HFFc6 (cell line): ENCODE measurements at places on chromosomes 6 and 20. TPM values are rescaled to one million over a fixed set of nuclear protein-coding genes. Genes with fewer than 3 reads are reported as not detected.

GRCh38 chr20:11769825-11770224 is 147.9 kb upstream of the BTBD3 start:
- DNase-seq, result no peak

DNA sequence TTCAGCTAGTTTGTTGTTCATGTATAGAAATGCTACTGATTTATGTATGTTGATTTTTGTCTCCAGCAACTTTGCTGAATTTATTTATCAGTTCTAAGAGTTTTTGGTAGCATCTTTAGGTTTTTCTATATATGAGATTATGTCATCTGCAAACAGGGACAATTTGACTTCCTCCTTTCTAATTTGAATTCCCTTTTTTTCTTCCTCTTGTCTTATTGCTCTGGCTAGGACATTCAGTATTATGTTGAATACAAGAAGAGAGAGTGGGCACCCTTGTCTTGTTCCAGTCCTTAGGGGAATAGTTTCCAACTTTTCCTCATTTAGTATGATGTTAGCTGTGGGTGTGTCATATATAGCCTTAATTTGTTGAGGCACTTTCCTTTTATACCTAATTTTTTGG is 58.2 kb downstream of the CDH26 start:
- DNase-seq, result no peak

GRCh38 chr6:47414423-47415167 is 63.0 kb upstream of the CD2AP start:
- peak; percentile 53 for DNase-seq

DNA sequence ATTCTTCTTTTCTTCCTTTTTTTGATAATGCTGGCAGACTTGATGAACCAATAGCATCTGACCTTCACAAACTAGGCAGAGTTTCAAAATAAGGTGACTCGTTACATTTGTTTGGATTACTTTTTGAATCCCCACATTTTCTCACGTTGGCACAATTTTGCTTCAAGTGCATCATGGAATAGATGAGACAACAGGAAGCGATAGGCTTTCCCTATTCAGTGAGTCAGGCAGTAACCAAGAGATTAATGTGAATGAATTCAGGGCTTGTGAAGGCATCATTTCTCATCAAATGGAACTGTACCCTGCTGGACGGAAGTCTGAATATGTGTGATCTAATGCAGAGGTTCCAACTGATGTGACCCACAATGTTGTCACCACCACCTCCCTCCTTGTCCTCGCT is 10.7 kb downstream of the RFPL4B start:
- DNase-seq, result peak; percentile 64

GRCh38 chr20:49284818-49285217 is 7.0 kb upstream of the ZNFX1 start:
- DNase-seq, result no peak

- no peak for DNase-seq
Measured at GRCh38 chr6:166308033-166308768, at the start of gene PRR18. Gene PRR18 (minus strand): TSS chr6:166308392. CDS start chr6:166308142, 250 bp downstream.

DNA sequence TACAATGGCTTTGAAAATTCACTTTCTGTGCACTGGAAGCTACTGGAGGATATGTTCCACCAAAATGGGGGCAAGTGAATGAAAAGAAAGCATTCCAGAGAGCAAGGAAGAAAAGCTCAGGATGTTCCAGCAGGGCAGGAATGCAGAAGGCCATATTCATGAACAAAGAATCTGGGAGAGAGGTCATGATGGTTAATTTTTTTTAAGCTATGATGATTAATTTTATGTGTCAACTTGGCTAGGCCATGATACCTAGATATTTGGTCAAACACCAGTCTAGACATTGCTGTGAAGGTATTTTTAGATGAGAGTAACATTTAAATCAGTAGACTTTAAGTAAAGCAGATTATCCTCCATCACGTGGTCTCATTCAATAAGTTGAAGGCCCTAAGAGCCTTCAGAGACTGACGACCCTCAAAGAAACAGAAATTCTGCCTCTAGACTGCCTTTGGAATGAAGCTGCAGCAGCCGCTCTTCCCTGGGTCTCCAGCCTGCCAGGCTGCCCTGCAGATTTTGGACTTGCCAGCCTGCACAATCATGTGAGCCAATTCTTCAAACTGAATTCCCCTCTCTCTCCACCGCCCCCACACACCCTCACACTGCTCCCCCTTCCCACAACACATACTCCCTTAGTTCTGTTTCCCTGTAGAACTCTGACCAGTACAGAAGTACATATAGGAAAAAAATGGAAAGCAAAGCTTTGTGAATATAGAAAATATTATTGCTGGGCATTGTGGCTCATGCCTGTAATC is 20.1 kb upstream of the GCM1 start:
- peak; percentile 56 for DNase-seq

DNA sequence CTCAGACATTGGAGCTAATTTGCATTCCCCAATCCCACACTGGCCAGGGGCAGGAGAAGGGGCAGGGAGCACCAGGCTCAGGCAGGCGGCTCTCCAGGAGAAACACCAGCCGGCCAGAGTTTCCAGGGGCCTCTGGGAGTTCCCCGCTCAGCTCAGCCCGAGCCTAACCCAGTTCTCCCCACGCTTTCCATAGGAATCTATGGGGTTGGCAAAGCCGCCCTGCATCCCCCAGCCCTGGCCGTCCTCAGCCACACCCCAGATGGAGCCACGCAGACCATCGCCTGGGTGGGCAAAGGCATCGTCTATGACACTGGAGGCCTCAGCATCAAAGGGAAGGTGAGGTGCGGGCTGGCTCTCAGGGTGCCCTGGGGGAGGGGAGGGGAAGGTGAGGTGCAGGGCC is 8.2 kb downstream of the NPEPL1 start:
- no peak for DNase-seq

- DNase-seq, result no peak
Measured at GRCh38 chr6:42009844-42010184, 40.5 kb upstream of the TAF8 start.

- DNase-seq, result peak; percentile 92
Measured at GRCh38 chr6:56642366-56643261, at the start of gene DST. Gene DST (minus strand): TSS chr6:56642889.

DNA sequence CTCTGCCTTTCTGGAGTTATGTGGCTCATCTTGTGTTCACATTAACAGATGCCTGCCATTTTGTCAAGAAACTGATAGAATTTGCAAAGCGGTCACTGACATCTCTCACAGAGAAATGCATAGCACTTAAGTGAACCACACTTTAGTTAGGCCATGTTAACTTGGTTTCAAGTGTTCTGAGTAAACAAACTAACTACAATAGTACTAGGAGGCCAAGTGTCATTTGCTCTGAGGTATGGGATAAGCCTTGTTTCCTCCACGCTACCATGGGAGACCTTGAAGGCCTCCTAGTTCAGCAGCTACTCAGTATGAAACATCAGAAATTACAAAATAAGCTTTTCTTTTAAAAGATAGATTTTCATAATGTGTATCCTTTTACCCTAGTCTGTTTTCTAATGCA is 143.5 kb upstream of the MARCKS start:
- DNase-seq, result no peak

GRCh38 chr20:62160253-62160652 is 16.7 kb downstream of the SS18L1 start:
- no peak for DNase-seq

GRCh38 chr6:150336299-150336698 is 32.5 kb upstream of the IYD start:
- DNase-seq, result peak; percentile 4

DNA sequence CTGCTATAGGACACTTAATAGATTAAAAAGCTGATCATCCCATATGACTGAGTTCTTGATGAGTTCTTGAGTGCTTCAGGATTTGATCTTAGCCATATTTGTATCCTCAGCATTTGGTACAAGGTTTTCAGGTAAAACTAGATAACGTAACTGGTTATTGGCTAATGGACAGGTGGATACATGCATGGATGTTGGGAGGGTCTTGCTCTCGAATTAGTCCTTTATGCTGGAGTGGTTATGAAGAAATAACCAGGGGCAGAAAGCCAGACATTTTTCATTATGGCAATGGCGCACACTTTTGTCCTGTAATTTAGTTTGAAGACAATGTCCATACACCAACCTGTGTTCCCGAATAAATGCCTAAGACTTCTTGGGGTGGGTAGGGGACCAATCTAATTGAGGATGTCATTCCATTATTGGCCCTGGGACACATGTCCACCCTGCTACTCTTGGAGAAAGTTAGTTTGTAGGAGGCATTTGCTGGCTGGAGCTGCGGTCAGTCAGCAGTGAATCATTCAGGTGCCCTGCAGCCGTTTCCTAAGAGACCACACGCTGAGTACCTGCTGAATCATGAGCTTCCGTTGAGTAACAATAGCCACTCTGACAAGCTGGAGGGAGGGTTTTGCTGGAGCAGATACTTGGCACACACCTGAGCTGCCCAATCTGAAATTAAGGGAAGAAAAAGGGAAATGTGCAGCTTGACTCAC is 194.4 kb downstream of the FOXA2 start:
- DNase-seq, result no peak

- no peak for DNase-seq
Measured at GRCh38 chr6:161547617-161548016, 273.8 kb upstream of the AGPAT4 start.

DNA sequence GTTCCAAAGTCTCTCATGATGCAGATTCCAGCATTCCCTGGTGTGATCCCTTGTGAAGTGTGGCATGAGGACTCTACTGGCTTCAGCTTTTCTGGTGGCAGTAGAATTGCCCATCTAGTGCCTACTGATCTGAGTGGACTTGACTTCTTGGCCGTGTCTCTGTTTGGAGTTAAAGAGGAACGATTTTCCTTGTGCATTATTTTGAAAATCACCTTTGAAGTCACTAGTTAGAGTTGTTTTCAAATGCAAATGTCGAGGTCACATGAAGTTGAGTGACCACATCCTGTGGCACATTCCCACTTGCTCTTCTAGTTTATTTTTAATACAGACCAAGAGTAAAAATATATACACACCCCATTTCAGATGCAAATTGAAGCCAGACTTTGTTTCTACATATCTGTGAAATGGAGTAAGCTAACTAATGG is 270.7 kb upstream of the TAB2 start:
- peak; percentile 12 for DNase-seq

- DNase-seq, result no peak
Measured at GRCh38 chr6:166143011-166143410, 24.6 kb downstream of the TBXT start.

DNA sequence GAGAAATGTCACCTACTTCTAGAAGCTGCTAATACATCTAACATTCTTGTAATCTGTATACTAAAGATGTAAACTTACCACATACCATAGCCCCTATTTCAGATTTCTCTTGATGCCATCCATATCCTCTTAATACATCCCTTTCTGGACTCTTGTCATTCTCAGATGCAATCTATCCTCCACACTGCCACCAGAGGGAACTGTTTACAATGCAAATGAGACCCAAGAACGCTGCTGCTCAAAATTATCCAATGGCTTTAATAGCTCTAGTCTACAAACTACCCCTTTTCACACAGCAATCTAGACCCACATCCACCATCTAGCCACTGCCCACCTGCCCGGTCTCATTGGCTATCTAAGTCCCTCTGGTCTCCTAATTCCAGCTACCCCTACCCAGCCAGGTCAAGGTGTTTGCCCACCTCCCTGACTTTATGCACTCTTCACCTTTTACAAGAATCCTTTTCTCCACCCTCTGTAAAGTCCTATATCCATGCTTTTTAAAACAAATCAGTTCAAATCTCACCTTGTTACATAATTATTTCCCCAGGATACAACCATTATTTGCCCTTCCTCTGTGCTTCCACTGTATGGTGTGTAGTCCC is 14.8 kb downstream of the FAXC start:
- DNase-seq, result peak; percentile 60

GRCh38 chr6:134047673-134048072 is 4.8 kb downstream of the SLC2A12 start:
- DNase-seq, result no peak

DNA sequence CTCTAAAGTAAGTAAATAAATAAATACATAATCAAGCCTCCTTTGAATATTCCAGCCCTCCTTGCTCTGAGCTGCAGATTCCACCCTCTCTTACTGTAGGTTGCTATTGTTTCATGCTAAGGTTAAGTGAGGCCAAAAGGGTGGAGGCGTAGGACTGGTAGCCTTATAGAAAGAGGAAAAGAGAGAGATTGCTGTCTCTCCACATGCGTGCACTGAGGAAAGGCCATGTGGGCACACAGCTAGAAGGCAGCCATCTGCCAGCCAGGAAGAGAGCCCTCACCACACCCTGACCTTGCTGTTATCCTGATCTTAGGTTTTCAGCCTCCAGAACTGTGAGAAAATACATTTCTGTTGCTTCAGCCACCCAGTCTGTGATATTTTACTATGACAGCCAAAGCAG is 87.4 kb upstream of the SHLD1 start:
- DNase-seq, result no peak

GRCh38 chr20:25669826-25670422 is 26.7 kb downstream of the ZNF337 start:
- peak; percentile 77 for DNase-seq

DNA sequence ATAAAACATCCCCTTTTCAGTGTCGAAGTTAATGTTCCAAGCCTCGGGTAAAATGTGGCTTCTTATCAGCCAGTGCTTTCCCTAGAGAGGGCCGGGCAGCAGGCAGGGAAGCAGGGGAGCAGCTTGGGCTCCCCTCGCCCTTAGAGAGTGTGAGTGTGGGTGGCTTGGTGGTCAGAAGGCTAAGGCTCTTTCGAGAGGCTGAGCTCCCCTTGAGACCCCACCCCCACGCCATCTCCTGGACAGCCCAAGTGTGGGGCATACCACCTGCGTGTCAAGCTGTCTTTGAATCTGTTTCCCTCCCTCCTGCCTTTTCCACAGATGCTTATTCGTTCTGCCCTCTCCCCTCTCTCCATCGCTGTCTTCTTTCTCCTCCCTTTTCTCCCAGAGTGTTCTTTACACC is 95.1 kb upstream of the FOXP4 start:
- no peak for DNase-seq

GRCh38 chr20:62487118-62487517 is 11.3 kb upstream of the GATA5 start:
- DNase-seq, result no peak

- peak; percentile 48 for DNase-seq
Measured at GRCh38 chr6:154403788-154404187, 47.2 kb upstream of the IPCEF1 start.

- no peak for DNase-seq
Measured at GRCh38 chr6:143335865-143336264, 114.6 kb downstream of the ADAT2 start.

- peak; percentile 80 for DNase-seq
Measured at GRCh38 chr6:134619789-134620188, 301.9 kb upstream of the SGK1 start.

- DNase-seq, result peak; percentile 8
Measured at GRCh38 chr6:4973982-4974745, 29.7 kb downstream of the RPP40 start.

The FNDC1 gene
- not detected in 3 replicates for total RNA-seq

The B3GALT4 gene
- total RNA-seq, result 0.61 to 2.9 TPM (median 1.1 TPM) in 3 replicates

The TMEM244 gene
- total RNA-seq, result not detected in 3 replicates

The UBD gene
- total RNA-seq, result not detected in 3 replicates

The SNAP91 gene
- total RNA-seq, result not detected in 3 replicates

The SLC22A23 gene
- 0.20 to 0.24 TPM (median 0.21 TPM) in 3 replicates for total RNA-seq

The GSTA5 gene
- total RNA-seq, result not detected in 3 replicates

The TSBP1 gene
- not detected in 2 replicates for total RNA-seq

The DEK gene
- 88.2 and 138 TPM in 2 replicates for total RNA-seq

The SLC22A1 gene
- 0.12 to 0.60 TPM (median 0.18 TPM) in 3 replicates for total RNA-seq

The SPDEF gene
- not detected in 3 replicates for total RNA-seq

The SLC26A8 gene
- not detected in 3 replicates for total RNA-seq

The SLC35B2 gene
- 108 and 126 TPM in 2 replicates for total RNA-seq

The RIPPLY2 gene
- not detected in 3 replicates for total RNA-seq

The RAB44 gene
- total RNA-seq, result 0.26 to 0.60 TPM in 2 of 3 replicates, not detected in the other

The SCUBE3 gene
- total RNA-seq, result 41.3 to 67.7 TPM (median 62.6 TPM) in 3 replicates
